Activated naive CD8-positive, alpha-beta T cell treated with anti-CD3 and anti-CD28 coated beads, Interleukin-2, amount 10 ng/mL, durations not matched to agents 7 days and 5 days (primary cell): ENCODE measurements at places on chromosomes 6 and 20. TPM values are rescaled to one million over a fixed set of nuclear protein-coding genes. Genes with fewer than 3 reads are reported as not detected.

Gene GCNT2
- total RNA-seq: 8.9 TPM

- H3K27me3 ChIP-seq: no peaks in the 10 kb centered on the region
- no peak for DNase-seq
- no peaks in the 10 kb centered on the region for H3K36me3 ChIP-seq
- no peak overlapping the region for H3K27ac ChIP-seq
- no peak overlapping the region for H3K4me3 ChIP-seq
Observed at GRCh38 chr6:22442826-22443225, 126.5 kb upstream of the HDGFL1 start.

DNA sequence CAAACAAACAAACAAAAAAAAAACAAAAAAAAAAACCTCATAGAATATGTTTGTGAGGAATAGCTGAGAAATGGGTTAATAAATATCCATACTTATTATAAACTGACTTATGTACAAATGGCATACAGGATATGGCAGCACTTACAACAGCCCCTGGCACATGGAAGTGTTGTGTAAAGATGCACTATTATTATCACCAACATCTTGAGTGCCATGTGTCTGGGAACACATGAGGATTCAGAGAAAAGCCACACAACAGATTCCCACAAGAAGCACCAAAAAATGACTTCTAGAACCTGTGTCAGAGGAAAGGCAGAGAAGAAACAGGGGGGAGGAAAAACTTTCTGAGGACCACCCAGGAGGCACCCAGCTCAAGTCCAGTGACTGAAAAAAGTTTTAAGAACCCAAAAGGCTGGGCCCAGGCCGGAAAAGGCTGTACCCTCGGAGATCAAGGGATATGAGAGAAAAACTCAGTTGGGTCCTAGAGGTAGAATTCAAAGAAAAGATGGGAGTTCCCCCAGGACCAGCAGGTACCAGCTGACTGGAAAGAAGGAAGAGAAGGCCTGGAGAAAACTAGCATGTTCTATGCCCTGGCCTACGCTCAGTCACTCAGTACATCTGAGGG is 9.4 kb upstream of the TAF8 start:
- no peak for DNase-seq
- peak overlapping the region; percentile 94 for H3K27ac ChIP-seq
- no peaks in the 10 kb centered on the region for H3K27me3 ChIP-seq
- H3K4me3 ChIP-seq: peak overlapping the region; percentile 86

Gene GSTA1
- total RNA-seq: not detected

DNA sequence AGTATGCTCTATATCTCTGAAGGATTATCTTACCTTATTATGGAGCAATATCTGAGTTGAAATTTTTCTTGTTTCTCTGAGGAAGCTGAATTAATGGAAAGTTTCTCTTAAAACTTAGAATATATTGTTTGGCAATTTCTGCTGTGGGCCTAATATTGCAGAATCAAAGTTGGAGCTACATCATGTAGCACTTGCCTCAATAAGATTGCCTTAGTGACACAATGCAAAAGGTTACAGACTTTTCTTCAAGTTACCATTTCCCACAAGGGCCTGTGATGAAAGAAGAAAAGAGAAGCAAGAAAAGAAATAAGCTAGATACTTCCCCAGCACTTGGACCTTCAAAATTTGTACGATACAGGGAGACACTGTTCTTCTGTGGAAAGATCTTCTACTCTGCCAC is 151.2 kb downstream of the SOBP start:
- no peak for DNase-seq
- no peak overlapping the region for H3K4me3 ChIP-seq
- no peaks in the 10 kb centered on the region for H3K36me3 ChIP-seq
- no peak overlapping the region for H3K27ac ChIP-seq

Gene ARHGAP40
- not detected for total RNA-seq

Gene NKX2-2
- not detected for total RNA-seq
